ENCODE measurements at places on chromosomes 4 and X.

DNA sequence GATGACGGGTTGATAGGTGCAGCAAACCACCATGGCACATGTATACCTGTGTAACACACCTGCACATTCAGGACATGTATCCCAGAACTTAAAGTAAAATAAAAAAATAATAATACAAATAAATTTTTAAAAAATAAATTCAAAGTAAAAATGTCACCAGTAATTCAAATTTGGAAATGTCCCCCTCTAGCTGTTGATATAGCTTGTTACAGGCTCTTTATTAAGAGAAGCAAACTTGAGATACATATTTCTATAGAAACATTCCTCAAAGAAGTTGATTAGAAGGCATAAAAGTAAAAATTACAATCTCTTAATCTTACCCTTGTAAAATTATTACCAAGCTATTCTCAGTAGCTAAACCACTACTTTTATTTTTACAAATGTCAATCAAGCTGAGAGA is 1397.0 kb downstream of the FAM133A start:
- DNase-seq = no peak

DNA sequence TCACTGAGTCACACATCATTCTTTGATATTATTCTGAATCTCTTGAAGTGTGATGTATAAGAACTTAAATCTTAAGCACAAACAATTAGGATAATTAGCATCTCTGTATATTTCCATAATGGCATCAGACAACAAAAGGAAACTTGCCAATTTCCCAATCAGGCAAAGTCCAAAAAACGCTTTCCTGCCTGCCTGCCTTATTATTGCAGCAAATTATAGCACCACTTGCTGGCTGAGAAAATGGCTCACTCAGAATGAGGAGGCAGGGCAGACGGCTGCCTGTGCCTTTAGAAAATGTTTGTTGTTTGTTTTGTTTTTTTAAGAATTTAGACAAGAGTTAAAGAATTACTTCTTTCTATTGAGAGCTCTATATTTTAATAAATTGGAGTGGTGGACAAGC is 27.7 kb upstream of the NR3C2 start:
- DNase-seq = no peak

GRCh38 chrX:134661295-134661694 is 3.0 kb upstream of the PLAC1 start:
- no peak for DNase-seq

GRCh38 chrX:37830371-37830770 is 17.0 kb downstream of the DYNLT3 start:
- DNase-seq = no peak

DNA sequence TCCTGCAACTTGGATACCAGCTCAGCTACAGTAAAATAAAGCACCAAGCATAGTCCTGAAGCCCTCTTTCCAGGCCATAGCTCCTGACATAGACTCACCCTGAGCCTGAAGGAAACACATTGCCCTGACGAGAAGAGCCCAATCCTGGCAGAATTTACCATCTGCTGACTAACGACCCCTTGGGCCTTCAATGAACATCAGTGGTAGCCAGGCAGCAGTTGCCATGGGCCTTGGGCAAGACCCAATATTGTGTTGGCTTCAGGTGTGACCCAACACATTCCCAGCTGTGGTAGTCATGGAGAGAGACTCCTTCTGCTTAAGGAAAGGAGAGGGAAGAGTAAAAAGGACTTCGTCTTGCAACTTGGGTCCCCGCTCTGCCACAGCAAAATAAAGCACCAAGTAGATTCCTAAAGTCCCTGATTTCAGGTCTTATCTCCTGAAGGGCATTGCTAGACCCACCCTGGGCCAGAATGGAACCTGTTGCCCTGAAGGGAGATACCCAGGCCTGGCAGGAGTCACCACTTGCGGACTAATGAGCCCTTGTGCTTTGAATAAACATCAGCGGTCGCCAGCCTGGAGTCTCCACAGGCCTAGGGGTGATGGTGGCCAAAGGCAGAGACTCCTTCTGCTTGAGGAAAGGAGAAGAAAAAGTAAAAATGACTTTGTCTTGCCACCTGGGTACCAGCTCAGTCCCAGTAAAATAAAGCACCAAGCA is 902.6 kb downstream of the C4orf33 start:
- DNase-seq = no peak

GRCh38 chr4:173151496-173151895 is 17.1 kb upstream of the GALNT7 start:
- no peak for DNase-seq

GRCh38 chr4:88702782-88703181 is 5.2 kb upstream of the NAP1L5 start:
- DNase-seq = no peak

- no peak for DNase-seq
These were observed 57.4 kb downstream of the PSAPL1 start for GRCh38 chr4:7377223-7377865.

DNA sequence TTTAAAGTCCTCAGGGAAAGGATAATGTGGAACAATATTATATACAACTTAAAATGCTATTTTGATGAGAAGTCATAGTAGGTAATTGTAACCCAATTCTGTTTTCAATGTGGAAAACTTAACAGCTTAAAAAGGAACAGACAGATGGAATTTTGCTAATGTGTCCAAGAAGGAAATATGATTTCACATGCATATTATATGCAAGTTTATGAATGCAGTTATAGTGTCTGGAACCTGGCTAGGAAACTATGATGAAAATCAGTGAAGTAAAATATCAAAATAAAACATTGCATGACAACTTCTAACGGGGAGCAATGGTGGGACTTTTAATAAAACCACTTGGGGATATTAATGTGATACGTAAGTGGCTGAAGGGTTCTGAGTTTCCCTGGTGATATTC is 152.6 kb upstream of the HAND2 start:
- no peak for DNase-seq

DNA sequence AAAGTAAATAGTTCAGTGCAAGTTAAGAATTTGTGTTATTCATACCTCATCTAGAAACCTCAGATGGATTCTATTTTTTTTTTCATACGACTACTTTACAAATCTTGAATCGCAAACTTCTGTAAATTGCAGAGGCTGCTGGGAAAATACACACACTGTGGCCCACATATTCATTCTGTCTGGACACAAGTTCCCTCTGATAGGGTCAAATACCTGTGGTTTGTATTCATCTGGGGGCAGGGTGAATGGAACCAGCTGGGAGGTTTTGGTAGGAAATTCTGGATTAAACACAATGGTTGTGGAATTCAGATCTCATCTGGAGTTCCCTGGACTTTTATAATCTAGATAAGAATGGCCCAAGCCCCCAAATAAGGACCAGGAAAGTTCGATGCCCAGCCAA is 56.2 kb downstream of the SPATA18 start:
- DNase-seq = no peak

DNA sequence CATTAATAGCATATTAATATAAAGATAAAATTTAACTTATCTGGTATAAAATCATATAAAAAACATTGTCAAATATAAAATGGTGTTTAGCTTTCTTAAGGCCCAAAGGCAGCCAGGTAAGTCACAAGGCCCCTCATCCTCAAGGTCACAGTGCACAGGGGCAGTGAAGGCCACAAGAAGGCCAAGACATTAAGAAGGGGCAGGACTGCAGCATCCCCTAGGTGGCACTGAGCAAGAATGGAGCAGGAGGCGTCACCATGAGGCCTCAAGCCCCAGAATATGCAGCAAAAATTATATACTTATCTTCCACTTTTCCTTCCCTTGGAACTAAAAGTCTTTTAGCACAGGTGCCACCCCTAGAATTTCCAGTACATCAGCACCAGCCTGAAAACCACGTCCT is 49.5 kb upstream of the MAGEA8 start:
- DNase-seq = no peak

- DNase-seq = peak; percentile 91
These were observed 147.9 kb downstream of the LRBA start for GRCh38 chr4:150867148-150867547.
